ENCODE measurements at places on chromosomes 11 and 22.

DNA sequence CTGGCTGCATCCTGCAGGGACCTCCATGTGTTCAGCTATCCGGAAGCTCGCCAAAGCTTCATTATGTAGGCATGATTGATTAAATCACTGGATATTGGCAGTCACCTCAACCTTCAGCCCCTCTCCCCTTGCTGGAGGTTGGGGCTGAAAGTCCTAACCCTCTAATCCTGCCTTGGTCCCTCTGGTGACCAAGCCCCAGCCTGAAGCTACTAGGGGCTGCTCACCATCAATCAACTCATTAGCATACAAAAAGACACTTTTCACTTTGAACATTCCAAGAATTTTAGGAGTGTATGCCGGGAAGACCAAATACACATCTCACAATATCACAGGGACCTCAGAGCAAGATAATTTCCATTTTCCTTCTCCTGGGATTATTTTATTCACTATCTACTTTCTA lies 38.8 kb upstream of the TPBGL start:
- no peak for DNase-seq

DNA sequence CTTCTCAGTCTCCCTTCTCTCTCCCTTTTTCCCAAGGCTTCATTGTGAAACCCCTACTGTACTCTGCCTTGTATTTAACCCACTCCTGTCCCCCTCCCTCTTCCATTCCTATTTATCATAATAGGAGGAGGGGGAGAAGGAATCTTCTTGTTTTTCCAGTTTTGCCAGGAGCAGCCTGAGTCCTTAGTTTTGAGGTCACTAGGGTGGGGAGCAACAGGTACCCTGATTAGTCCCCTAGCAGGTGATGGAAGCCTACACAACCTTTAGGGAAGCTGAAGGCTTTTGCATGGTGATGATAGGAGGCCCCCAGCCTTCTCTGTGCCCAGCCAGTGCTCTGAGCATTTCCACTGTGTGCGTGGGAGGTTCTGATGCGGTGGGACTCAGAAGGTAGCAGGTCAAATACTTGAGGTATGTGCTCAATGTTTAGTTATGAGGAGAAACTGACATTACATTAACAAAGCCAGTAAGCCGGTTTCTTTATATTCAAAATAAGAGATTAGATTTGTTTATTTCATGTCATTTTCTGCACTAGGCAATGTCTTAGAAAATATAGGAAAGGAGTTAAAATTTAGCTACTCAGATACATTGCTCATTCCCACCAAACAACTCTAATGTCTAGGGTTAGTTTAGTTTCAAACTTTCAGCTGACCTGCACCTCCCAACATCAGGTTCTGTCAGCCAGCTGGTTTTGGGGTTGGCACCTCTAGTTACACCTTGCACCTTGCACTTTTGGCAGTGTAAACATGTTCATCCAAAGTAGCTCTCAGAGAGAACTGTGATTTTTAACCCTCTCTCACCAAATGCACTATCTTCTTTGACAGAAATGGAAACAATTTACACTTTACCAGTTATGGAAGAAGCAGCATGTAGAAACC lies 26.0 kb downstream of the PARVA start:
- no peak for DNase-seq

- DNase-seq, result no peak
These were observed 90.5 kb downstream of the MYEOV start for GRCh38 chr11:69384251-69385143.

- no peak for DNase-seq
These were observed 499.0 kb upstream of the CCDC179 start for GRCh38 chr11:23359297-23359696.

- no peak for DNase-seq
These were observed 57.3 kb downstream of the PIK3C2A start for GRCh38 chr11:17150521-17150920.

DNA sequence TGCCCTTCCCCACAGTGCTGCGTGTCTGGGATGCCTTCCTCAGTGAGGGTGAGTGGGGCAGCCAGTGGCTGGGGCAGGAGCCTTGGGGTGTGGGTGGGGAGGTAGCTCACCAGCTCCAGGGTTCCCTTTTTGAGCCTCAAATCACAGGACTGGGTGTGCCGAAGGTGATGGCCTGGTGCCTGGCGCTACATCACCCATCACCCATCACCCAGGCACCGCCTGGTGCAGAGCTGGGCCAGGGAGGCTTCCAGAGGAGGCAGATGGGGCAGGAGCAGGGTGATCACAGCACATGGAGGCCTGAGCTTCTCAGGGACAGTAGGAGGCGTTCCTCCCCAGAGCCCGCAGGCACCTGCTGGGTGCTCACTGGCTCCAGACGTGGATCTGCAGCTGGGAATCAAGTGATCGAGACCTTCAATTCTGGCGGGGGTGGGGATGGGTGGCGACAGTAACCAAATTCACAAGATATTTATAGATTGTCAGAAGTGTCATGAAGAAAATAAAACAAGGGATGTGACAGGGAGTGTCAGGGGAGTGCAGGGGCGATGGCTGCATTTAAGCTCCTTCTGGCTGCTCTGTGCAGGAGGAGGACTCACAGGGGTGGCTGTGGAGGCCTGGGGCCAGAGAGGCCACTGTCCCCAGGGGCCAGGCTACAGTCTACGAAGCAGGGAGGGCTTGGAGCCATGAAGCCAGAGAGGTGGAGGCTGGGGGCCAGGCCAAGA lies 3.2 kb downstream of the TBC1D10C start:
- no peak for DNase-seq

DNA sequence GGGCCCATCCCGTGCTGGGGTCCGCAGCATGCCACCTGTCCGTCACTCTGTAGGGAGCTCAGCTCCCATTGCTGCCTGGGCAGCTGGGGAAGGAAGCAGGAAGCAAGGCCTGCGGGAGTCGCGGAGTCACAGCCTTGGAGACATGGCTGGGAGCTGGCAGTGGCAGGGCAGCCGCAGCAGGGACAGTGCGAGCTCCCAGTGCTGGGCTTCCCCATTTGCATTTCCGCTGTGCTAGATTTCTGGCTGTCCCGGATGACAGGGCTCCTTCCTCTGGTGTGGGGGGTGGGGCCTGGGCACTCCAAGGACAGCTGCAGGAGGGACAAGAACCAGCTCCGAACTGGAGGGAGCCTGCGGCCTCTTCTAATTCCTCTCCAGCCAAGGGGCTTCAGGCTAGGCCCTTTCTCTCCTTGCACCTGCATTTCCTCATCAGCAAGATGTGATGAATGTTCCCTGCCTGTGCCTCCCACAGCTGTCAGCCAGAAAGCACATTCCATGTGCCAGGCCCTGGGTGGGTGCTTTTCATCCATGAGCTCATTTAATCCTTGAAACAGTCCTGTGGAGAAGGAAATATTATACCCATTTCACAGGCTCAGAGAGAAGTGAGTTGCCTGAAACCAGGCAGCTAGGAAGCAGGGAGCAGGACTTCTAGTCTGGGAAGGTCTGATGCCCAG lies 48.0 kb downstream of the MYO7A start:
- no peak for DNase-seq

DNA sequence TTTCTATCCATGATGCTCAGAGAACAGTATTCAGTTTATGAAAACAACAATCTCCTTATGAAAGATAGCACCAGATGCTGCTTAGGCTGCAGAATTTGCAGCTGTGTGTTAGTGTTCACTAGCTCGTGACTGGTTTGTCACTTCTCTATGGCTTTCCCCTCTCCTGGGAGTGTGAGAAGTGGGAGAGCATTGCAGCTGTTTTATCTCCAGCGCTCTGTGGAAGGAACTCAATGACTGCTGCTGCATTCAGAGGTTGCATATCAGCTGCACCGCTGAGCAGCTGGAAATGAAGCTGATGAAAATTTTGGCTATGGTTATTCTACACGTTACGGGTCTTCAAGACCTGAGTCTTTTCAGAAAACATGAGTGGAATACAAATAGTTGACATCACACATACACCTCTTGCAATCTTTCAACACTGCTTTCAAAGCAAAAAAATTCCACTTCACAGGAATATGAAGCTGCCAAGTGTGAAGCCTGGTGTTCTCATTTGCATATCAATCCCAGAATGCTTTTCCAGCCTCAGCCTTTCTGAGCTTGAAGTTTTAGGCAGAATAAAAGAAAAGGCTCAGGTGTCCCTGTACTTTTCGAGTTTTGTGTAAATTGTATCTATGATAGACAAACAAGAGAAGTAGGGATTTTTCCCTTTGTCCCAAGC lies 149.3 kb upstream of the DDI1 start:
- no peak for DNase-seq

GRCh38 chr22:33467620-33468095 lies 409.5 kb upstream of the SYN3 start:
- no peak for DNase-seq
